ENCODE measurements at places on chromosomes 7 and 10. TPM values are rescaled to one million over a fixed set of nuclear protein-coding genes. Genes with fewer than 3 reads are reported as not detected.

Gene EVX1
- total RNA-seq = not detected

- DNase-seq = no peak
These were observed 26.6 kb upstream of the ATRNL1 start for GRCh38 chr10:115066528-115066927.

GRCh38 chr7:96532428-96532935, 177.2 kb downstream of the SEM1 start:
- no peak for DNase-seq

DNA sequence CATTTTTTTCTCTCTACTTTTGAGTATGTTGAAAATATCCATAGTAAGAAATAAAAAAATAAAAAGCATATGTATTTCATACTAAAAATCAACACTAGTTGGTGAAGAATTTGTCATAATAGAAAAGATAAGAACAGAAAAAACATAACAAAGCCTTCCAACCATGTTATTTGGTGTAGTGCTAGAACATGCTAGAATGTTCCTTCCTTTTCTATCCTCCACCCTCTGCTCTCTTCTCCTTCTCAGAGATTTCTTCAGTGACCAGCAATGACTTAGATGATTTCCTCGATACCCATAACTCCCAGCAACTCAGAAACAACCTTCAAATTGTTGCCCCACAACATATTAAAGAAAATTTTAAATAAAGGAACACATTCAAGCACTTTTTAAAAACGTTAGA, 2.6 kb downstream of the ZC3HAV1 start:
- no peak for DNase-seq

DNA sequence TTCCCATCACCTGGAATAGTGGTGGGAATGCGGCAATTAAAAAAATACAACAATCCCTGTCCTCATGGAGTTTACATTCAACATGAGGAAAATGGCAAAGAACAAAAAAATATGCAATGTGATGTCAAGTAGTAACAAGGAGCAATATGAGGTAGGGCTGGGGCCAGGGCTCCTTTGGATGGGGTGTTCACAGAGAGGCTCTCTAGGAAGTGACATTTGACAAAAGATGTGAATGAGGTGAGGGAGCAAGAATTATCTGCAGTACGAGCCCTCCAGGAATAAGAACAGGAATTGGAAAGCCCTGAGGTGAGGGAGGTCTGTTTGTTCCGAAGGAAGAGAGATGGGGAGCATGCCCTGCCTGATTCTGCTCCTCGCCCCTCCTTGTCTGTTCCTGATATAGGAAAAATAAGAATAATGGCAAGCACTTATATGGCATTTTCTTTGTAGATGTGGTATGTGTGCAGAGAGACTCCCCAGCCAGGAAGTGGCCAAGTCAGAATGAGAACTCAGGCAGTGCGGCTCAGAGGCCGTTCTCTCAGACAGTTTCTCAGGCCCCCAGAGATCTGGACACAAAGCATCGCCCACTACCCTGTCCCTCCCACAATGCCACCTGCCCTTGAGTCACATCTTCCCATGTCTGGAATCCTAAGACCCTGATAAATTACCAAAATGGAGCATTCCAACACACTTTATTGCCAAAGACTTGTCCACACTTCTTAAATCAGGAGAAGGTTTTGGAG, 105.6 kb downstream of the APBB1IP start:
- DNase-seq = no peak
